ENCODE measurements at places on chromosomes 16 and 17.

- DNase-seq = peak; percentile 28
These were observed 121.3 kb upstream of the GSE1 start for GRCh38 chr16:85491798-85492294.

DNA sequence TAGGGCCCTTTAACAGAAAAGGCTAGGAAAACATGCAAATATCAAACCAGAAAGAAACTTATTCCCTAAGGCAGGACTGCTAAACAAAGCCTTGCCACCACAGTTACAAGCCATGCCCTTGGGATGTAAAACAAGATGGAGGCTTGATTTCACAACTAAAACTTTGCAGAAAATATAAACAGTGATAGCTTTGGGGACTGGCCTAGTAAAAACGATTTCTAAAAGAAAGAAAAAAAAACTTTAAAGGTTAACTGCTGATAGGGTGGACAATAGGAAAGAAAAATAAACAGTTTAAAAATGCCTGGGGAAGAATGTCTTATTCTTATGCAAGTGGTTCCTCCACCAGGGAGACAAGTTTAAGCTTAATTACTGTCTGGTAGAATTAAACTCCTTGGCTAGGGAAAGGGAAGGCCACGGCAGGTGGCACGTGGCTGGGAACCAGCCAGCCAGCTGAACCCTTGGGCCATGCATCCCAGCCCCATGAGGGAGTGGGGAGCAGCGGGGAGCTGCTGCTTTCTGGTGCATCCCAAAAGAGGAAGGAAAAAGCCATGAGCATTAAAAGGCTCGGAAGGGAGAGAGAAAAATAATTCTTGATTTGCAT lies 10.7 kb upstream of the TMC5 start:
- DNase-seq = no peak

- no peak for DNase-seq
These were observed 1.0 kb downstream of the MSI2 start for GRCh38 chr17:57257195-57257894.

DNA sequence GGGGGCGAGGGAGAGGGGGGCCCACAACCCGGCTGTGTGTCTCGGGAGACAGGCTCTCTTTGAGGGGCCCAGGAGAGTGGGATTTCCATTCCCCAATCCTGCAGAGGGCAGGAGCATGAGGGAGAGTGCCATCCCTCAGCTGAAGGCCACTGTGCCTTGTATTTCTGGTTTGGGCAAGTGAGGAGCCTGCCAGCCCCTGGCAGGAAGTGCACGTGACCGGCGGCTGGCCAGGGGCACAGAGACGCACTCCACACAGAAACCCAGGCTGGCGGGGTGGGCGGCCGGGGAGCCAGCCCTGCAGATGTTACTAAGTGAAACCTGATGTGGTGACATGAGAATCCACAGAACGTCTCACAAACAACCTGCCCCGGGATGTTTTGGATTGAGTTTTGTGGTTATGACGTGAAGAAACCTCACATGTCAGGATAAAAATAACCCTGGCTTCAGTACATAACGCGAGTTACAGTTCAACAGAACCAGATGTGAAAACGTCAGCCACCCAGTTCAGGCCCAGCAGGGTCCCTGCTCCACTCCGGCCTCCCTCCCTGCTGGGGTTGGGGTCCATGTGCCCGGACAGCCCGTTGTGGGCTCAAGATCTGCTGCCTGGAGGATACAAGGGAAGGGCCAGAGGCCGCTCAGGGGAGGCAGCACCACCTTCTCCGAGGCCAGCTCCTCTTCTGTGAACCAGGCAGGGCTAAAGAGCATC lies 51.7 kb upstream of the MTSS2 start:
- DNase-seq = peak; percentile 59

GRCh38 chr17:7754656-7755055 lies 37.1 kb downstream of the DNAH2 start:
- no peak for DNase-seq

DNA sequence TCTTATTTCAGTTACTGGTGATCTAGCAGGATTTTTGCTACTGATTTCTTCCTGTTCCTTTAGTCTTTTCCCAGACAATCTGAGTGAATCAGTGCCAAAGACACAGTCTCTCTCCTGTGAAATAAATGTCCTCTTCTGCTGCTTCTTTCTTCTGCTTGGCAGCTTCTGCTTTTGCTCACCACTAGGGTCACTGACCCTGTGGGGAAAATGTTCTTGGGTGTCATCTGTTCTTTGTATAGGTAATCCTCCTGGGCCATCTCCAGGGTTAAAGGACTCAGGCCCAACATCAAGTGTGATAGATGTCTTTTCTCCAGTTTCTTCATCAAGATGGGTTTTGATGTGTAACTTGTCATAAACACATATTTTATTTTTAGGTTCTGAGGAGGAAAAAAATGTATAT lies 5.2 kb downstream of the PALB2 start:
- DNase-seq = no peak

DNA sequence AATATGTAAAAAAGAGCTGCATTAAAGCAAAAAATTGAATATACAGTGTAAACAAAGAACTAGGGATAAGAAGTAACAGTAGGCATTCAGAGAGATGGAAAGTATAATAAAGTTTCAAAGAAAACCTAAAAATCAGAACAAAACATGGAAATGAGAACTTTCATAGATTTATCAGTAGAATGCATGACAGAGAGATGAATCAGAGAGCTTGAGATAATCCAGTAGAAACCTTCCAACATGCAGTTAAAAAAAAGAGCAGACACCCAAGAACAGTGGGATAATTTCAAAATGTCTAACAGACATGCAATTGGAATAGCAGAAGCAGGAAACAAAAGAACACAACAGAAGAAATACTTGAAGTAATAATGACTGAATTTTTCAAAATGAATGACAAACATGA lies 1384.2 kb downstream of the CDH11 start:
- peak; percentile 70 for DNase-seq

DNA sequence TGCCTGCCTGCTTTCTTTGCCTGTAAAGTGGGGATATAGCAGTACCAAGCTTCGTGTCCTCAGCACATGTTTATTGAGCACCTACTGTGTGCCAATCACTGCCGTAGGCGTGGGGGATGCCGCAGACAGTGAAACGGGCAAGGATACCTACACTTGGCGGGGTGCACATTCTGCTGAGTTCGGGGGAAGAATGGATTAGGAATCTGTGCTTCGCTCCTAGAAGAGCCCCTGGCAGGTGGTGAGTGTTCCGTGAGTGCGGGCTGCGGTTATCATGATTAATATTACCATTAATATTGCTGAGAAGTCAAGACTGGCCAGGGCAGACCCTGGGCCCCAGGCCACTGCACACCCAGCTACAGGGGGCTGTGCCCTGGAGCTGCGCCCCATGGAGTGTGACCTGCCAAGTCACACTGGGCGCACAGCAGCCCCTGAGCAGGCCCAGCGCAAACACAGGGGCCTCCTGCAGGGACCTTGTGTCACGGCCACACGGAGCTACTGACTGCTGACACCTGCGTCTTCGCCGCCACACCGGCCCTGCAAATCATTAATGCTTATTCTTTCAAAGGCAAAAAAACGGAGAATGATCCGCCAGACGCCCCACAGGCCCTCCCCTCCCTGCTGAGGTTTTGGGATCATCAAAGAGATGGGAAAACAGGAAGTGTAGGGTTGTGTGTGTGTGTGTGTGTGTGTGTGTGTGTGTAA lies 213.4 kb upstream of the GSE1 start:
- no peak for DNase-seq

DNA sequence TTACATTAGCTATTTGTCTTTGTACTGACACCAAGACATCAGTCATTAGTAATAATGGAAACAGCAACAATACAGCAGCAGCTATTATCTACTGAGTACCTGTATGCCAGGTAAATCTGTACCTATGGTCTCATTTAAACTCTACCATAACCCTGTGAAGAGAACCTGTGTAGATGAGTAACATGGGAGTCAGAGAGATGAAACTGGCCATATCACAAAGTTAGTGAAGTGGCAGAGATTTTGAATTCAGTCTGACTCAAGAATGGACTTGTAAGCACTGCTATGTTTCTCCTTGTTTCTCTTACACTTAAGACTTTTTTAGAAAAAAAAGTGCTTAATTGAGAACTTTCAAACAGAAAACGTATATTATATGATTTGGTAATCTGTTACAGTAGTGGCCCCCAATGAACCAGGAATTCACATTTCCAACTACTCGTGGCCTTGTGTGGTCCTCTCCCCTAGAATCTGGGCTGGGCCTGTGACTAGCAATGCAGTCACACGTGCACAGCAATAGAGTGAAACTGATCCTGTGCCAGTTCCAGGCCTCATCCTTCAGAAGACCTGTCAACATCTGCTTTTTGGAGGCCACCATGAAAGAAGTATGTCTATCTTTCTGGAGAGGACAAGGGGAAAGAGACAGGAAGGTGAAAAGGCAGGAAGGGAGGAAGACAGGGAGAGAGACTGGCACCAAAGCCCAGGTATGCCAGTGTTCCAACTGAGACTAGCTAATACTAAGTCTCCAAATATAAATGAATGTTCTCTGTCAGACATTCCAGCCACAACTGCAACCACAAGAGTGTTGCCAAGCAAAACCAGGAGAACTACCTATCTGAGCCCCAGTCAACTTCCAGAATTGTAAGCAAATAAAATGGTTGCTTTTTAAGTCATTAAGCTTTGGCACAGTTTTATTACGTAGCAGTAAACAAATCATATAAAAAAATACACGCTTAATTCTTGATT lies 12.0 kb downstream of the CRLF3 start:
- peak; percentile 29 for DNase-seq

- peak; percentile 48 for DNase-seq
These were observed 7.3 kb downstream of the KIF18B start for GRCh38 chr17:44940317-44940716.

- peak; percentile 85 for DNase-seq
These were observed 4.2 kb upstream of the MAP3K14 start for GRCh38 chr17:45320931-45321461.

DNA sequence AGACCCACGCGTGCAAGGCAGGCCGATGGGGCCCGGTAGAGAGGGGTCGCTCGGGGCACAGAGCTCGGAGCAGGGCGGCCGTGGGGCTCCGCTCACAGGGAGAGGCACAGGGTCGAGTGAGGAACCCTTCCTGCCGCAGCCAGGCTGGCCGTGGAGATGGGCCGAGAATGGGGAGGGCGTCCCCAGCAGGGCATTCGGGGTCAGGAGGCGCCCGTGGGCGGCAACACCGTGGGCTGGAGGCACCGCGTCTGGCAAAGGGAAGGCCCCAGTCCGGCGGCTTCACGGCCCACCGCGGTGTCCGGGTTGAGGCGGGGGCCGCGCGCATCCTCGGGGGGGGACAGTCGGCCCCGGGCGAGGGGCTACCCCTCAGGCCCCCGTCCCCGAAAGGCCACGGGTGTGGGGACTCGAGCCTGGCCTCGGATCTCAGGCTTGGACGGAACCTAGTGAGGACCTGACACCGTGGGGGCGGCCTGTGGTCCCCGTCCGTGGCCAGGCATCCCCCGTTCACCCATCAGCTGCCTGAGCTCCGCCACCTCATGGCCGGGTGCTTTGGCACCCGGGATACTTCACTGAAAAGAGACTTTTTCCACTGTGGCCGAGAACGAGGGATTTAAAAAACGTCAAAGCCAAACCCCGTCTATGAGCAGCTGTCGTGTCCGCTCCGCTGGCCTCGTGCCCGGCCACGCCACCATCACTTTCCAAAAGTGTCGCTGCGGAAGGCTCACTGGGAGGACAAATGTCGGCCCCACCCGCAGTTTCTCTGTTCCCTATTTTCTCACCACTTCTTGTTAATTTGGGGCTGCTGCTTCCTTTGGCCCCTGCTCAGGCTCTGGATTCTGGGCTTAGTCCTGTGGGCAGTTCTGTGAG lies 73.6 kb downstream of the METRNL start:
- DNase-seq = no peak

DNA sequence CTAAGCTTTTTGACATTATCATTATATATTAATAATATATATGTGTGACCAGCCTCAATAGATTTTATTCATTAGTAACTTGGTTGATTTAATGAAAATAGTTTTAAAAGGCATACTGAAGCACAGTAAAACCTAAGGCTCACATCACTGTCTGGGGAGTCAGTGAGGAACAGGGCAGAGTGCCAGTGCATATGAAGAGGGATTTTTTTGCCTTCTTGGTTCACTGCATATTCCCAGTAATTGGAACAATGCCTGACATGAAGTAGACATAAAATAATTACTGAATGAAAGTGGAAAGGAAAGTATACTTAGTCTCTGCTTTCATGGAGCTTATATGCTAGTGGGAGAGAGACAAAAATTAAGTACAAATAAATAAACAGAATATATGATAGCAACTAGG lies 81.1 kb downstream of the FTO start:
- peak; percentile 52 for DNase-seq

- no peak for DNase-seq
These were observed 8.4 kb downstream of the CDR2L start for GRCh38 chr17:74995847-74996246.

DNA sequence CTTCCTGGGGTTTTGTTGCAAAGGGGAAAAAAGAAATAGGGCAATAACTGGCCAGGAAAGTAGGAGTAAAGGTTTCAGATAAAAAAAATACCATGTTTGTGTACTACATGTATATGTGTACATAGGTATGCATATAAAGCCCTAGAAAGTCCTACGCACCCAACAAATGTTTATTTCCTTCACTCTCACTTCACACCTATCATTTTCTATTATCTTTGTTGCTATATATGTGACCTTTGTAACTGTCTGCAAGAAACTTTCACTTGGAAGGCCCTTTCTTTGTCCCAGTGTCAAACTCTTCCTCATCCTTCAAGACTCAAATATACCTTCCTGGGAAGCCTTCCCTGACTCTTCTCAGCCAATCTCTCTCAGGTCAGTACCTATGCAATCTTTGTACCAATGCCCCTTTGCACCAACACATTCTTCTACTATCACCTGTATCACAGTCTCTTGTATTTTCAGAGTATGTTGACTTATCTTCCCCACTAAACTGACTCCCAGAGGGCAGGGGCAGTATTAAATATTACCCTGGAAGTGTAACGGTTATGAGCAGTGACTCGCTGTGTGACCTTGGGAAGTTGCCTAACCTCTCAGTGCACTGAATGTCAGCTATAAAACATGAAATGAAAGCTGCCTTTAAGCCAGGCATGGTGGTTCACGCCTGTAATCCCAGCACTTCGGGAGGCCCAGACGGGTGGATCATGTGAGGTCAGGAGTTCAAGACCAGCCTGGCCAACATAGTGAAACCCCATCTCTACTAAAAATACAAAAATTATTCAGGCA lies 6.5 kb downstream of the XPO6 start:
- no peak for DNase-seq

DNA sequence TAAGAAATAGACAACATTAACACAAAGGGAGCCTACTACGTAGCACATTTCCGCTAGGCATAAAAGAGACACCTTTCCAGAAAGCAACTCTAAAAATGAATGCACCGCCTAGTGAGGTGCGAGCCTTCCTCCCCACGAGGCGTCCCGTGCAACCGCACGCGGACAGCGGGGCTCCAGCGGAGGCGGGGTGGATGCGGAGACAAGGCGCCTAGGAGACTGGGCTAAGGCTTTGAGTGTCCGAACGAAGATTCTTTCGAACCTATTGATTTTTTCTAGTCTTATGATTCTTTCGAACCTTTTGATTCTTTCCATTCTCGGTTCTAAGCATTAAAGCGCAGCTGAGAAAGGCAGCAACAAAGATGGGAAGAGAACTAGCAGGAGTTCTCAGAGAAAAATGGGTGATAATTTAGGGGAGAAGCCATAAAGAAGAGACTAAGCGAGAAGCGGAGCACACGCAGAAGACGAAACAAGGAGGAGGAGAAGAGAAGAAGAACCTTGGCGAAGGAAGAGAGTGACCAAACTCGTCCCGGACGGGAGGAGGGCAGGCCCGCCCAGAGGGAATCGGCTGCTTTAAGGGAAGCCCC lies 394 bp upstream of the CPD start:
- DNase-seq = peak; percentile 31

GRCh38 chr16:11560701-11561453 lies 25.8 kb downstream of the LITAF start:
- DNase-seq = peak; percentile 46

GRCh38 chr16:84999200-84999599 lies 12.1 kb downstream of the ZDHHC7 start:
- no peak for DNase-seq

GRCh38 chr17:17545984-17546383 lies 45.5 kb downstream of the PEMT start:
- no peak for DNase-seq
